ENCODE measurements at places on chromosomes 4 and X.

GRCh38 chr4:138184886-138185285, 57.3 kb downstream of the SLC7A11 start:
- no peaks in the 10 kb centered on the region for H3K27me3 ChIP-seq
- no peaks in the 10 kb centered on the region for H3K36me3 ChIP-seq
- H3K4me3 ChIP-seq = no peak overlapping the region
- no peak for DNase-seq

GRCh38 chrX:10011261-10011931, 44.2 kb downstream of the CLDN34 start:
- H3K36me3 ChIP-seq = no peaks in the 10 kb centered on the region
- H3K4me1 ChIP-seq = no peaks in the 10 kb centered on the region
- no peak overlapping the region for H3K4me3 ChIP-seq
- DNase-seq = no peak
- H3K27me3 ChIP-seq = peaks cover 15% of the 10 kb centered on the region

DNA sequence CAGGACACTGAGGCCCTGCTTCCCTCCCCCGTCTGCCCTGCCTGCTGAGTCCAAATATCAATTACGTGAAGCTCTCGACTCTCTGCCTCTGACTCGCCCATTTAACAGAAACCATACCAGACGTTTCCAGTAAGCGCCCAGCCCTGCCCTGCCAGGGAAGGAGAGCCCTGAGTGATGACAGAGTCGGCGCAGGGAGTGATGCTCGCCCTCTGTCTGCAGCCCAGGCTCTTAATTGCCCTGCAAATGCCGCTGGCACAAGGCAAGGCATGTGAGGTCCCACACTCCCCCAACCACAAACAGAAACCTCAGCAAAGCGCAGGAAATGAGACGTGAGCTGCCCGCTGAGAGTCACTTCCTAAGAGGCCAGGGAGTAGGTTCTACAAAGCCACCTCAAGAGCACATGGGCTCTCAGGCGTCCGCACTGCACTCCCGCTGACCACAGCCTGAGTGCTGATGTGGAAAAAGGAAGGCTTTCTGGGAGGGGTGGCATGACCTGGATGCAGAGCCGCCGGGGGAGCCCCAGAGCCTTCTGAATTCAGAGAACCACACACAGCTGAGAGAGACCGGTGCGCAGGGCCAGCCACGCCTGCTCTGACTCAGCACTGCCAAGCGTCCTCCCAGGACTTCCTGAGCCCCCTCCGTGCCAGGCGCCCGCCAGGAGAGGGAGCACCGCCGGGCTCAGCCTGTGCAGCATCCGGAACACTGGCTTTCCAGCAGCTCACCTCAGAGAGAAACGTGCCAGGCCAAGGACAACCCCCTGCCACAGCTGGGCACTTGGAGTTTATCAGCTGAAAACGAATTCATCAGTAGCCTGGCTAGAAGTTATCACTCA, 5.3 kb downstream of the ZFYVE28 start:
- peak overlapping the region; percentile 29 for H3K27ac ChIP-seq
- H3K4me3 ChIP-seq = peak overlapping the region; percentile 16
- no peaks in the 10 kb centered on the region for H3K27me3 ChIP-seq
- peak; percentile 67 for DNase-seq
- H3K36me3 ChIP-seq = no peaks in the 10 kb centered on the region

GRCh38 chrX:47448165-47448806, 34.7 kb downstream of the ZNF41 start:
- H3K4me3 ChIP-seq = no peak overlapping the region
- H3K36me3 ChIP-seq = peaks cover 3% of the 10 kb centered on the region
- H3K4me1 ChIP-seq = no peaks in the 10 kb centered on the region
- no peak overlapping the region for H3K27ac ChIP-seq
- no peak for DNase-seq
- no peaks in the 10 kb centered on the region for H3K27me3 ChIP-seq

- no peak overlapping the region for H3K27ac ChIP-seq
- no peak for DNase-seq
- H3K36me3 ChIP-seq = no peaks in the 10 kb centered on the region
- no peaks in the 10 kb centered on the region for H3K4me1 ChIP-seq
- no peak overlapping the region for H3K4me3 ChIP-seq
- H3K27me3 ChIP-seq = peaks cover 4% of the 10 kb centered on the region
Observed at GRCh38 chrX:21289232-21289631, 85.0 kb upstream of the CNKSR2 start.

GRCh38 chr4:31045724-31046318, 325.7 kb downstream of the PCDH7 start:
- no peak overlapping the region for H3K4me3 ChIP-seq
- H3K36me3 ChIP-seq = no peaks in the 10 kb centered on the region
- no peak for DNase-seq
- no peaks in the 10 kb centered on the region for H3K4me1 ChIP-seq
- H3K27me3 ChIP-seq = no peaks in the 10 kb centered on the region

- H3K27me3 ChIP-seq = no peaks in the 10 kb centered on the region
- DNase-seq = no peak
- H3K36me3 ChIP-seq = no peaks in the 10 kb centered on the region
- H3K4me1 ChIP-seq = no peaks in the 10 kb centered on the region
Observed at GRCh38 chr4:16967722-16968121, 69.3 kb upstream of the LDB2 start.

GRCh38 chrX:103151799-103152198, 58.9 kb upstream of the NXF3 start:
- no peaks in the 10 kb centered on the region for H3K36me3 ChIP-seq
- no peak for DNase-seq
- H3K27ac ChIP-seq = no peak overlapping the region
- no peak overlapping the region for H3K4me3 ChIP-seq
- H3K27me3 ChIP-seq = no peaks in the 10 kb centered on the region

GRCh38 chrX:19630776-19631707, 115.7 kb upstream of the MAP3K15 start:
- no peak for DNase-seq
- no peaks in the 10 kb centered on the region for H3K36me3 ChIP-seq

DNA sequence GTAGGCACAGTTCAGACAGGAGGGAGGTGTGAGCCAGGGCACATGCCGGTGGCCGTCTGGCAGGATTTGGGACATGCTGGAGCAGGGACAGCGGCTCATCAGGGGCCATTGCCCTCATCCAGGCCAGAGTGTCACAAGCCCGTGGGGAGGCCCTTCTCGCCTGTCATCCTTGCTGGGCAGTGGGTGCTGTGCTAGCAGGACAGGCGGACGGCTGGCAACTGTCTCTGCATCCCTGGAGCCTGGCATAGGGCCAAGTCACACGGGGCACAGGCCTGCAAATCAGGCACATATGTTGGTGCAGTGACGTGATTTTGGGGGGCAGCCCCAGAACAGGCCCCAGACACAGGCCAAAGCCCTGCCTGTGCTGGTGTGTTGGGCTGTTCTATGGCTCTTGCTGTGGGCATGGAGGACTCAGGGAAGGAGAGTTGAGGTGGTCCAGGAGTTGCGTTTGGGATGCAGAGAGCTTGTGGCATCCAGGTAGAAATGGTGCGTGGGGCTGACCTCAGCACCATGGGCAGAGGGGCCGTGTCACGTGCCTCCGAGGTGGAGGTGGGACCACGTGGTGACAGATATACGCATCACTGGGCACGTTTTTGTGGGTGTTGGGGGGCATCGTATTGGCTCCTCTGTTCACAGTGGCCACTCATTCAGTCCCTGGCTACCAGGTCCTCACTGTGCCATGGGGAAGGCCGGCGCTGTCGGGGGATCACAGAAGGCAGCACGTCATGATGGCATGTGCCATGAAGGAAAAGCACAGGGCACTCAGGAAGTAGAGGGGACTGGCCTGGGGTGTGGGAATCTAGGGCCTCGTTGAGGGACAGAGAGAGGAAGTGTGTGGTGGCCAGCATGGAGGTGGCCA, 14.6 kb upstream of the MSANTD1 start:
- DNase-seq = no peak
- H3K27ac ChIP-seq = no peak overlapping the region
- no peaks in the 10 kb centered on the region for H3K4me1 ChIP-seq
- H3K4me3 ChIP-seq = no peak overlapping the region
- H3K27me3 ChIP-seq = no peaks in the 10 kb centered on the region

- H3K4me1 ChIP-seq = no peaks in the 10 kb centered on the region
- DNase-seq = no peak
- H3K27me3 ChIP-seq = peaks cover 67% of the 10 kb centered on the region
- H3K4me3 ChIP-seq = no peak overlapping the region
Observed at GRCh38 chrX:132088864-132089263, 39.0 kb downstream of the FRMD7 start.

- no peak overlapping the region for H3K4me3 ChIP-seq
- no peaks in the 10 kb centered on the region for H3K36me3 ChIP-seq
- H3K27ac ChIP-seq = no peak overlapping the region
- H3K27me3 ChIP-seq = no peaks in the 10 kb centered on the region
- H3K4me1 ChIP-seq = no peaks in the 10 kb centered on the region
- no peak for DNase-seq
Observed at GRCh38 chr4:70236125-70236524, 6.3 kb upstream of the CSN3 start.

- no peak overlapping the region for H3K27ac ChIP-seq
- H3K4me3 ChIP-seq = no peak overlapping the region
- no peaks in the 10 kb centered on the region for H3K4me1 ChIP-seq
- DNase-seq = no peak
- H3K27me3 ChIP-seq = no peaks in the 10 kb centered on the region
Observed at GRCh38 chrX:133541021-133541420, 125.7 kb upstream of the GPC4 start.

GRCh38 chr4:123393721-123394120, 2.9 kb upstream of the SPRY1 start:
- no peak overlapping the region for H3K27ac ChIP-seq
- no peak for DNase-seq
- H3K27me3 ChIP-seq = no peaks in the 10 kb centered on the region
- no peaks in the 10 kb centered on the region for H3K4me1 ChIP-seq
- no peak overlapping the region for H3K4me3 ChIP-seq
- H3K36me3 ChIP-seq = no peaks in the 10 kb centered on the region

- no peaks in the 10 kb centered on the region for H3K27me3 ChIP-seq
- no peak overlapping the region for H3K27ac ChIP-seq
- no peaks in the 10 kb centered on the region for H3K4me1 ChIP-seq
- no peak overlapping the region for H3K4me3 ChIP-seq
Observed at GRCh38 chr4:48629458-48629857, 139.4 kb downstream of the ZAR1 start.

GRCh38 chrX:146264763-146265375, 447.2 kb downstream of the SLITRK2 start:
- H3K27me3 ChIP-seq = no peaks in the 10 kb centered on the region
- H3K36me3 ChIP-seq = no peaks in the 10 kb centered on the region
- H3K4me1 ChIP-seq = no peaks in the 10 kb centered on the region
- DNase-seq = no peak

DNA sequence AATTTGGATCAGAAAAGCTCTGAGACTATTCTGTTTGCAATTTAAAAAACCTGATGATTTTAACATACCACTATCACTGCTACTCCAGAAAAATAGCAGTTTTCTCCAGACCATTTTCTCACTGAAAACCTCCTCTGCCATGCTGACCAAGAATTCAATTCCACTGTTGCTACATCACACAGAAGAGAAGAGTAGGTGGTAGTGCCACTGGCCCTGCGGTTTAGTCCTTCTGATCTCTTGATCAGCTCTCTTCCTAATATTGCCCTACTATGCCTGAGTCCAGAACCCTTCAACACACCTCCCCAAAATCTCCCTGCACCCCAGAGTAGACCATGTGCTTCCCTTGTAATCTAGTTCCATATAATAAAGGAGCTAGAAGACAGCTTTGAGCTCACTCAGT, 55.8 kb upstream of the HS3ST1 start:
- DNase-seq = no peak
- no peak overlapping the region for H3K27ac ChIP-seq
- H3K36me3 ChIP-seq = no peaks in the 10 kb centered on the region
- no peaks in the 10 kb centered on the region for H3K27me3 ChIP-seq
- H3K4me3 ChIP-seq = no peak overlapping the region

GRCh38 chrX:130645955-130646583, 244.3 kb downstream of the RBMX2 start:
- DNase-seq = no peak
- H3K4me3 ChIP-seq = no peak overlapping the region
- no peaks in the 10 kb centered on the region for H3K36me3 ChIP-seq
- H3K27ac ChIP-seq = no peak overlapping the region

- H3K27me3 ChIP-seq = no peaks in the 10 kb centered on the region
- H3K36me3 ChIP-seq = no peaks in the 10 kb centered on the region
- H3K4me3 ChIP-seq = no peak overlapping the region
- peak overlapping the region; percentile 45 for H3K27ac ChIP-seq
- no peaks in the 10 kb centered on the region for H3K4me1 ChIP-seq
Observed at GRCh38 chrX:23822841-23823240, 39.9 kb downstream of the SAT1 start.

DNA sequence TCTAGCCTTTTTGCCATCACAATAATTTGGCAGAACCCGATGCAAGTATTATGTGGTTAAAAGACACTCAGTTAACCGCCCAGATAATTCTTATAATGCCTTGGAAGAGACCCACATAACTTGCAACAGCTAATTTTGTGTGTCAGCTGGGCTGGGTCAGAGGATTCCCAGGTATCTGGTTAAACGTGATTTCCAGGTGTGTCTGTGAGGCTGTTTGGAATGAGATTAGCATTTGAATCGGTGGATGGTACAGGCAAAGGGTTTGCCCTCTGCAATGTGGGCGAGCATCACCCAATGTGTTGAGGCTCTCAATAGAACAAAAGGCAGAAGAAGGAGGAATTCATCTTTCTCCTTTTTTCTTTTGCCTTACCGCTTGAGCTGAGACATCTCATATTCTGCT, 314.2 kb upstream of the PUDP start:
- no peaks in the 10 kb centered on the region for H3K4me1 ChIP-seq
- H3K27me3 ChIP-seq = no peaks in the 10 kb centered on the region
- no peak overlapping the region for H3K4me3 ChIP-seq
- H3K36me3 ChIP-seq = no peaks in the 10 kb centered on the region
- no peak overlapping the region for H3K27ac ChIP-seq

- H3K36me3 ChIP-seq = no peaks in the 10 kb centered on the region
- no peak for DNase-seq
- no peaks in the 10 kb centered on the region for H3K27me3 ChIP-seq
- no peak overlapping the region for H3K27ac ChIP-seq
- no peaks in the 10 kb centered on the region for H3K4me1 ChIP-seq
Observed at GRCh38 chr4:179596621-179597020, 2154.4 kb upstream of the AGA start.

DNA sequence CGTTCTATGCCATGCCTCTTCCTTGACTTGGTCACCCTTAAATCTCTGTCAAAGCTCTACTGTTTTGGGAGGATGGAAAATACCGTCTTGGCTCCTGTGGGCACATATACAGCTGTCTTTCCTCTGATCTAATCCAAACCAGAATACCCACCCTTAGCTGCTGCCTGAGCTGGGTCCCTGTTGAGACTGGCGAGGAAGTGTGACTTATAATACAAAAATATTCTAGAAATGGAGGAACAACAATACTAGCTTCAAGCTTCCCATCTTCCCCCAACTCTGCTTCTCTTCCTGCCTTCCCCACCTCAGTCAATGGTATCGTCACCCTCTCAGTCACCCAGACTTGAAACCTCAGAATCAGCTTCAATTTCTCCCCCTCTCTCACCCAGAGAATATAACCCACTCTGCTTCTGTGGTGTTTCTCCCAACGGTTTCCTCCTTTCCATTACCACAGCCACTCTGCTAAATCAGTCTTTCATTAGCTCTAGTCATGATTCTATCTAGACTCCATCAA, 599 bp upstream of the IL2RG start:
- H3K4me1 ChIP-seq = no peaks in the 10 kb centered on the region
- peaks cover 40% of the 10 kb centered on the region for H3K27me3 ChIP-seq
- no peak overlapping the region for H3K4me3 ChIP-seq
- DNase-seq = no peak
- no peaks in the 10 kb centered on the region for H3K36me3 ChIP-seq

Measured in breast epithelium (tissue), 4 donors.